Esophagus squamous epithelium (tissue), 5 donors: ENCODE measurements at places on chromosomes 5 and 9. TPM values are rescaled to one million over a fixed set of nuclear protein-coding genes. Genes with fewer than 3 reads are reported as not detected.

GRCh38 chr9:17936365-17936764 is 357.5 kb downstream of the SH3GL2 start:
- no peak for DNase-seq

DNA sequence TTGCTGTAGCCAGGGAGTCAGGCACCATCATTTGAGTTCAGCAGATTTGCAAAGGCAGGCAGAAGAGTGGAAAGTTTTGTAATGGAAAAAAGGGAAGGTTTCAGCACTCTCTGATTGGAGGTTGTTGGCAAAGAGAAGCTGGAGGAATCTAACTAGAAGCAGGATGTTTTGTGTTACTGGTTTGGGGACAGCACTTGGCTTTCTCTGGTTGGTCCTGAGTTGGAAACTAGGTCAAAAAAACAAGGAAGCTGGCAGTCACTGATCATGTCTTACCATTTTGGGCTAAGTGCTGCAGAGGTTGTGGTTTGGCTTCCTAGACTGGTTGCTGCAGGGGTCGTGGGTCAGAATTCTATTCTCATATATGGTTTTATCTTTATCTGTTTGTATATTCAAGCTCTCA is 189.8 kb downstream of the DRD1 start:
- DNase-seq: no peak

DNA sequence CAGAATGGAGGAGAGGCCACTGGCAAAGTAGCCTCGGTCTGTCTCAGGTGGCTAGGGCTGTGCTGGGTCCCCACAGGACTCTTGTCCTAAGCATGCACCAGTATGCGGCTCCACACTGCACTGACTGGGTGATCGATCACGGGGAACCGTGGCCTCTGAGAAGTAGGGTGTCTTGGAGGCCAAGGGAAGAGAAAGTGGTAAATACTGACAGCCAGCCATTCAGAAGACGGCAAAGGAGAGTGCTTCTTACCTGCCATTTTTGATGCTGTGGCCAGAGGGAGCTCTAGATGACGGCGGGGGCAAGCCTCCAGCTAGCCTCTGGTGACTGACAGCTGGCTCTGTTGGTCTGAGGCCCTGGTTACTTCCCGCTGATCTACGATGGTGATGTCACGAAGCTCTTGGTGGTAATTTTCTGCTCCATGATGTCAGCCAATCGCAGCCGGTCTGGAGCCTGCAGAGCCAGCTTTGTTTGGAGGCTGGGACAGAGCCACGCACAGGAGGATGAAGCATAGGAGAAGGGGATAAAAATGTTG is 40.4 kb upstream of the GADD45G start:
- no peak for DNase-seq

- no peak for DNase-seq
These were observed 35.7 kb upstream of the ORM1 start for GRCh38 chr9:114287001-114287762.

DNA sequence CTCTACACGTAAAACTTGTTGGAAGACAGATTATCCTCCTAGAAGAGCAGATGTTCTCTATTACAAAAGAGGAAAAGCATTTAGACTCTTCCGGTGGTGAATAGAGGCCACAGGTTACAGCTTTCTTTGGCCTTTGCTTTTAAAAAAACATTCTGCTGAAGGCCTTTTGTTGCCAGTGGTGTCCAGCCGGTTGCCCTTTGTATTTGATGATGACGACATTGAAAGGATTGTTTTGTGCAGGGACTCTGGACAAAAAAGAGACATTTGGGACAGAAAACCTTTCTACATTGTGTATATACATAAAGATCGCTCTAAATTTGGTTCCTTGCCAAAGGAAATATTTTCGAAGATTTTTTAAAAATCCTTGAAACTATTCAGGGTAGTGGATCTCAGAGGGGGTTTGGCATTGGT is 180.3 kb downstream of the C9orf152 start:
- DNase-seq: no peak

- DNase-seq: no peak
These were observed 41.9 kb downstream of the BNC2 start for GRCh38 chr9:16828340-16829281.

DNA sequence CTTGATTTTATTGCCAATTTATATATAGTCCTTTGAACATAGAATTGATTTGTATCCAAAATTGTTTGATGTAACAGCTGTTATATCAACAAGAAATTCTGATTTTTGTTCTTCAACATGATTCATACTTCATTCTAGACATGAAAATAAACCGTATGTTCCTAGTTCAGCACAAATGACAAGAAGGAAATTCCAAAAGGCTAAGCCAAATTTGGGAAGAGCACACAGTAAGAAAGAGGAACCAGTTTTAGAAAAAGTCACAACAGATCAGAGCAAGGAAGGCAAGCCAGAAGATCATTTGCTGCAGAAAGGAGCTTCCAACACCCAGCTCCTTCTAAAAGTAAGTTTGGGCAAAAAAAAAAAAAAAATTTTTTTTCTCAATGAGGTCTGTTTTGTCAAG is 65.0 kb upstream of the MCCC2 start:
- no peak for DNase-seq

DNA sequence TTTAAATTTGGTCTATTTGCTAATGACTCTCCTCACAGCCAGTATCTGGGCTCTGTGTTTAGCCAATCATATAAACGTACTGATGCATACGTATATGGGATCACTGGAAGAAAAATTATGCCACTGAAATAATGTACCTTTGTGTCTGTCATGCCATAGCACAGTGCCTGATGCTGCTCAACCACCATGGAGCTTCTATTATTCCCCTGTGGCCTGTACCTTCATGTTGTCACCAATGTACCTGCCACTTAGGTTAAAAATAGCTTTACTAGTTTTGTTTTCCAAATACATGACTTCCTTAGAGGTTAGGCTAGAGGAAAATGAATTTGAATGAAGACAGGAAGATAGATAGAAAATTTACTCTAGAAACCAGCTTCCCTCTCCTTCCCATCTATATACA is 34.6 kb downstream of the HACD4 start:
- DNase-seq: no peak

- DNase-seq: no peak
These were observed 8.3 kb downstream of the ZNF483 start for GRCh38 chr9:111533099-111533790.

GRCh38 chr5:29720954-29721353 is 1472.5 kb upstream of the CDH6 start:
- DNase-seq: no peak

GRCh38 chr9:14478175-14479162 is 164.5 kb upstream of the NFIB start:
- no peak for DNase-seq

GRCh38 chr5:123585871-123586270 is 73.9 kb downstream of the CSNK1G3 start:
- no peak for DNase-seq

DNA sequence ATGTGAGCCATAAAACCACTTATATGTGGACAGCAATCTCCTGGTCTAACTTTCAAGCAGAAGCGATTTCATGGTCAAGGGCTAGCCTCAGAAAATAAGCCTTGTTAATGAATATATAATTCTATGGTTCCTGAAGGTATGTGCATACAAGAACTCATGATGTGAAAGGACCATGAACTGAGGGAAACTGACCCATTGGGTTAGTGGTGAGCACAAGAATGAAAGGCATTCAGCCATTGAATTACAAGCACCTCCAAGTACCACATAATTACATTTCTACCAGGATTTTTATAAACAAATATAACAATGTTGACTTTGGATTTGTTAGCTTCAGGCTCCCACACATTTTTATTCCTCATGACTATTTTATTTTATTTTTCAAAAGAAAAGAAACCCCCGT is 459.0 kb downstream of the TLE4 start:
- DNase-seq: no peak

GRCh38 chr5:87400305-87400899 is 12.3 kb downstream of the CCNH start:
- DNase-seq: no peak

- DNase-seq: no peak
These were observed 2.0 kb downstream of the FCHSD1 start for GRCh38 chr5:141649056-141649688.

DNA sequence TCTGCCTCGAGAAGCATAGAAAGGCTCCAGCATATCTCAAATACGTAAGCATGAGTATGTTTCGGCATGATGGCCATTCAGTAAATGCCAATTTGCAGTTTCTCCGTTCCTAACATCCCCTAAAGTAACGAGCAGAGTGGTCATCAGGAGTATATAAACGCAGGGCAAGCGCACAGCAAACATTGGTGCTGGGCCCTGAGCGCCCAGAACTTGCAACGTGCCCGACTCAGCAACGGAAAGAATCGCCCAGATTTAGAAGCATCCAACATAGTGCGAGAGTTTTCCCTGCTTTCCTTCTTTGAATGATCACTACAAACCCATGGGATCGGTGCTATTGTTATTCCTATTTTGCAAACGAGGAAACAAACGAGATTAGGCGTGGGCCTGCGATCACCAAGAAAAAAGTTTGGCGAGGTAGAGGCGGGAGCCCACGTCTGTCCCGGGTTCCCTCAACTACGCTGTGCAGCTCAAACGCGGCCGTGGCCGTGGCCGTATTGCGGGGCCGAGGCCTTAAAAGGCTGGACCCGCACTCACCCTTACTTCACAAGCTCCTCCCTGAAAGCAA is 505 bp downstream of the RPS14 start:
- DNase-seq: no peak

DNA sequence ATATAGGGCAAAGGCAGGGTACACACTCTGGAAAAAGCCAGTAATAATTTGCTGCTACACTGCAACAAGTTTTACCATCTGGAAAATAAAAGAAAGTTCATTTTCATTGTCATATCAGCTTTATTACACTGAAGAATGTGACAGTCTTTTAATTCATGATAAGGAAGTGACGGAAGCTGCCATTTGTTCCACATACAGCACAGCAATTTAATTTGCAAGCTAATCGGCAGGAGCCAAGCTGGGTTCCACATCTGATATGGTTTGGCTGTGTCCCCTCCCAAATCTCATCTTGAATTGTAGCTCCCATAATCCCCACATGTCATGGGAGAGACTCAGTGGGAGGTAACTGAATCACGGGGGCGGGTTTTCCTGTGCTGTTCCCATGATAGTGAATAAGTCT is 16.5 kb downstream of the PRELID2 start:
- DNase-seq: no peak

DNA sequence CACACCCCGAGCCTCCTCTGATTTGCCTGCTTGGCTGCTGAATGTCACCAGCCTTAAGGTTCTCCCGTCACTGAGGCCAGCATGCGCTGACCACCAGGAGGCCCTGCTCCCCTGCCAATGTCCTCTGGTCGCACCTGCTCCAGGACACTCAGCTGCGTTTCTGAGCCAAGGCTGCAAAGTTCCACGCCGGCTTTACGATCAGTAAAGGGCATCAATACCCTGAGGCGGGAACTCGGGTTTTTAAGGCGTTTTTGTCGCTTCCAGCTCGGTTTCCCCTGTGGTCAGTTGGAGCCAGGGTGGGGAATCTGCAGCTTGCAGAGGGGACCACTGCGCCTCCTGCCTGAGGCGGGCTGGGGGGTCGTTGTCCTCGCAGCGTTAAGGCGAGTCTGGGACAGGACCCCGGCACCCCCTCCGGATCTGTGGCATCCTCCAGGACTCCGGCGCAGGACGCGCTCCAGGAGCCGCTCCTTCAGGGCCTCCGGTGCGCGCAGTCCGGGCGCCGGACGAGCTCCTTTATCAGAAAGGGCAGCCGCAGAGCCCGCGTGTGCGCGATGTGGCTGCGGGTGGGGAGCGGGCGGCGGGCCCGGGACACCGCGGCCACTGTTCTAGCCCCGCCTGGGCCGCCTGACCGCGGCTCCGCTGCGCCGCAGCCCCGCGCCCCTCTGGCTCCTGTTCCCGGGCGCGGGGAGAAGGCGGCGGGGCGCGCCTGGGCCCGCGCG is 24.1 kb upstream of the FLT4 start:
- no peak for DNase-seq

GRCh38 chr9:83966209-83966582 is 13.8 kb downstream of the HNRNPK start:
- no peak for DNase-seq

The KIF4B gene
- total RNA-seq: not detected

The MYO10 gene
- 29.8 TPM for total RNA-seq

The FOXD1 gene
- 1.5 TPM for total RNA-seq

The SLC25A2 gene
- total RNA-seq: 0.95 TPM

The CHSY3 gene
- 0.70 TPM for total RNA-seq

The OTP gene
- not detected for total RNA-seq

The DBH gene
- not detected for total RNA-seq

The TIMD4 gene
- not detected for total RNA-seq

The PCDHB7 gene
- total RNA-seq: 0.87 TPM

The FAXDC2 gene
- 30.1 TPM for total RNA-seq

The PIP5KL1 gene
- not detected for total RNA-seq

The PCDHB14 gene
- 2.0 TPM for total RNA-seq

The PCDHGA9 gene
- 3.8 TPM for total RNA-seq
